Omental fat pad (tissue), 4 donors: ENCODE measurements at places on chromosomes 4 and X.

GRCh38 chr4:85807247-85807950 is 332.4 kb downstream of the ARHGAP24 start:
- no peak for DNase-seq

DNA sequence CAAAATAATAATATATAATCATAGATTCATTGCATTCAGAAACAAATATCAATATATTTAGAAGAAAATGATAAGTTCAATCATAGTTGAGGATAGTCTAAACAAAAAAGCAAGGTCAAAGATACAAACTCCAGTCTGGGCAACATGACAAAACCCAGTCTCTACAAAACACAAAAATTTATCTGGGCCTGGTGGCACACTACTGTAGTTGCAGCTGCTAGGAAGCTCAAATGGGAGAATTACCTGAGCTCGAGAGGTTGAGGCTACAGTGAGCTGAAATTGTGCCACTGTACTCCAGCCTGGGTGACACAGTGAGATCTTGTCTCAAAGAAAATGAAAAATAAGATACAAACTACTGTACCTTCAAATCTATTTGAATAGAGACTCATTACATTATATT is 52.7 kb upstream of the ANXA10 start:
- DNase-seq = no peak

- DNase-seq = no peak
These were observed 3.5 kb downstream of the ZAR1 start for GRCh38 chr4:48493452-48494100.

DNA sequence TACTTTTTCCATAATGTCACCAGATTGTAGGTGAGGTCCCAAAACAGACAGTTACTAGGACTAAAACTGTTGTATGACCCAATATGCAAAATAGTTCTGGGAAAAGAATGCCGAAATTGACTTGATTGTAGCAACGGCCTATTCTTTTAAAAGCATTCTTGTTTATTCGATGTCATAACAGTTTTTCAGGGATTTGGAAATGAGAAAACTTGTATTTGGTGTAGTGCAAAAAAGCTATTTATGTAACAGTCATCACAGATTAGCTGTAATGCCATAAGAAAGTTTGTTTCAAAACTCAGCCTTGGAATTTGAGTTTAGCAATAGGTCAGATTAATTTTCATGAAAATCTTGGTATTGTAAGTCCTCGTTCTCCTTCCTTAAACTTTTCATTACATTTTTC is 69.2 kb upstream of the DIAPH2 start:
- no peak for DNase-seq

DNA sequence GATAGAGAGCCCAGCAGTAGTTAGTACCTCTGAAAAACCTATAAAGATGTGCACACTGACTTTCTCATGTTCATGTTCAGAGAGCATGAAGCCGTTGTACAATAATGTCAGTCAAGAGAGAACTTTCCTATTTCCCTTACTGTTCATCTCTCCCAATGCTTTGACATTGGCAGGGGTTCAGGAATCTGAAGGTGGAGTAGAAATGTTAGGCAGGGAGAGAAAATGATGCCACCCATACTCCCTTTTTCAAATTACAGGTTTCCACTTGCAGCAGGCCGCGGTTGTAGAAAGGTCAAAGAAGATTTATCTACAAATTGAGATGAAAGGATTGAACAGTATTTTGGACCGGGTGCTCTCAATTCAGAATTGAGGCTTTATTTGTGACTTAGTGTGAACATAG is 84.3 kb downstream of the DCAF8L2 start:
- no peak for DNase-seq

DNA sequence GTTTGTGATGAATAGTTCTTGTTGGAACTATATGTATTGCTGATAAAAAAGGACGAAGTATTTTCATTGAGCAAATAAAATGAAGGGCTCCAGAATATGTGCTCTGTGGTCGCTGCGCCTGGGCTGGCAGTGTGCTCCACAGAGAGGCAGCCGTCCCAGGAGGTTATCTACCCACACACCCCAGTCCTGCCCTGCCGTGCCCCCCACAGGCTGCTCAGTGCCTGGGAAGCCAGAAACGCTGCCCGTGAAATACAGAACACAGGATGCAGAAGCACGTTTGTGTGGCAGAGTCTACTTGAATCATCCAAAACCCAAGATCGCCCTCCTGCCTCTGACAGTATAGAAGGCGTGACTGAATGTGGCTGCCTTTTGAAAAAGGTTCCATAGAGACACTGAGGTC is 1.4 kb downstream of the CLDN22 start:
- no peak for DNase-seq

GRCh38 chr4:89299153-89299791 is 8.3 kb downstream of the GPRIN3 start:
- DNase-seq = no peak

- DNase-seq = no peak
These were observed 779.0 kb upstream of the SLIT2 start for GRCh38 chr4:19472666-19473065.

GRCh38 chr4:174314770-174315169 is 31.1 kb downstream of the CEP44 start:
- DNase-seq = no peak

DNA sequence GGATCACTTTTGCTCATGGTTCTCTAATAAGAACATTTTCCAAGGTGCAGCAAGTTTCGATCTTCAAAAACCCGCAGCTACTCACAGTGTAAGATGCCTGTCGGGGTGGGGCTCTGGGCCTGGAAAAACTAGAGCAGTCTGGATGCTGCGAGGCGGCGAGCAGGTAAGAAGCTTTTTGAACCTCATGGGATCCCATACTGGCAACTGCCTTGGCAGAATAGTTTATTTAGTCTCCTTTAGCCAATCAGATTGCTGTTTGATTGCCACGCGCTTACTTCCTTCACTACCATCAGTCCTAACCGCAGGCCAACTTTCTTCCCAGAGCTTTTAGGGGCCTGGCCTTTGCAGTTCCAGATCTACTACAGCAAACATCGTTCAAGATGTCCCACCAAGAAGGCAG is 61.3 kb upstream of the MAGEB10 start:
- no peak for DNase-seq

DNA sequence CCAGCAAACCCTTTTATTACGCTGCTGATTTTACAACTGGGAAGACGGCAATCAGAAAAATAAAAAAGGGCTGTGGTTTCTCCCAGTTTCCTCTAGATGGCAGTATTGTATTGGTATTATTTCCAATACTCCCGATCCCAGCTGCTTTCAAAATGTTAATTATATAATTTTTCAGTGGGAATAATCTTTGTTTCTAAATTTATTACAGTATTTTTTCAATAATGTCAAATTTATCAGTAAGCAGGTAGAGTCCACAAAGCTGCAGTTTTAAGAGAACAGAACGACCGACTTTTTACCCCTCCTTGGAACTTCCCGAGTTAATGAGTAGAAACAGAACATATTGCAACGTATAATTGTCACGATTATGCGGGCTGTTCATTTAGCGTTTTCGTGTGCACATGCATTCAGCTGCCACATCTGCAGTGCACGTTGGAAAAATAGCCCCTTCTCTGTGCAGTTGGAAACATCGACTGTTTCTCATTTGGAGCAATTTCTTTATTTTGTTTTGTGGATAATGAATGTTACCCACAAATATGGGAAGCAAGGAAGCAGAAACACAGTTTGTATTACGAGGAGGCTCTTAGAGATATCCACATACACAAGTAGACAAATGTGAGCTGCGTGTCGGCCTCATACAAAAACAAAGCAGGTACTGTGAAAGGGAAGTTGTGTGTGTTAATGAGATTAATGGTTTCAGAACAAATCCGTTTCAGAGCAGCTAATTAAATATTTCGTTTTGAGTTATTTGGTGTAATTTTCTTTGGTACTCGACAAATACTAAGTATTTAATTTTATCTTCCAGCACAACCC is 188.0 kb downstream of the STIM2 start:
- no peak for DNase-seq

DNA sequence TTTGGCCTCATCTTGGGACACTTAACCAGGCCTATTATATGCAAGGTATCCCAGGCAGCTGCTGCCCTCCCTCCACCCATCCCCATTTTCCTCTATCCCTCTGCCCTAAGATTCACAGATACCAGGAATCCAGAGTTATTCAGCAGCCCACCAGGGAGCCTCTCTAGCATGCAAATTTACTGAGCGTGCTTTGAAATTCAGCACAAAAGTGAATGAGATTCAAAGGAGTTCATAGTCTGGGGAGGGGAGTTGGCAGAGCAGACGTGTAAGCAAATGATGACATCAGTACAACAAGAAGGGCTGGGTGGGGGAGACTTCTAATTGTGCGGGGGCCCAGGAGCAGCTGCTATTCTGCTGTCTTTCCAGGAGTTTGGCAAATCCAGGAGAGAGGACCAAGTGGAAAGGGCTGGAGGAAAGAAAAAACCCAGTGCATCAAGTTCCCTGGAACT is 1.7 kb upstream of the MTM1 start:
- no peak for DNase-seq

GRCh38 chrX:10892621-10893225 is 218.4 kb upstream of the HCCS start:
- DNase-seq = no peak

DNA sequence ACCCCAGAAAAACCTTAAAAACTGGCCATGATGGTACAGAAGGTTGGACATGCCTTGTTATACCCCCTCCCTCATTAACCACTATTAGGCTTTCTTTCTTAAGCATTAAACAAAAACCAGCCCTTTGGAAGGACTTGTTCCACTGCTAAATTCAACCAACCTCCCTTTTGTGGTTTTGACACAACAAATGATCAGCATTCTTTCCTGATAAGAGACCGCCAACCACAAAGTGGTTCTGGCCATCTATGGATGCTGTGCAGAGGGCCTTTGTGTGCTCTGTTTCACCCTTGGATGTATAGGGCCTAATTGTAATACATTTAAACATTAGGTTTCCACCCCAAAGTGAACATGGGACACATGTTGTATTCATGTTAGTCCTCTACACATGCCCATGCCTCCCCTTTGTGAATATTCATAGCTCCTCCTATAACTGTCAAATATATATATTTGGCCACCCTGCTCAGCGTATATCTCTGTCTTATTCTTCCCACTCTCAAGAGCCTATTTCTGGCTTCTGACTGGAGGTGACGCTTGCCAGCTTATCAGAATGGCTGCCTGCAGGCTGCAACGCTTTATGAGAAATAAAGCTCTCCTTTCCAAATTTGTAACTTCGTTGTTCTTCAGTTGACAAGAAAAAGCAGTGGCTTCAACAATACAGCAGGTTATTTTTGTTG is 126.6 kb downstream of the NPNT start:
- no peak for DNase-seq

GRCh38 chr4:7499661-7500060 is 64.9 kb upstream of the PSAPL1 start:
- DNase-seq = no peak

DNA sequence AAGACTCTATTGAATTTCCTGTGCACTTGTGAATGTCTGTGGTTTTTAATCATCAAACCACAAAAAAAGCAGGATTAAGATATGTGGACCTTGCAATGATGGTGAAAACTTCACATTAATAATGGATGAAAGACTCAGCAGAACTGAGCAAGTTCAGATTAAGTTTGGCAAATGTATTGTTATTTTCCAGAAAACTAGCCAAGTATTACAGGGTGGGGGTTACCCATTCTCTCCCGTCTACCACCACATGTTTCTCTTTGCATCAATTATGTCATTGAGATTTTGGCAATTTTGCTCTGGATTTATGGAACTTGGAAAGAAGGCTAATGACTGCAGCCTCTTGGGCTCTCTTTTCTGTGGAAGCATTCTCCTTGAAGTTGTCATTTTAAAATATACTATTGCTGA is 577.1 kb downstream of the ANKRD50 start:
- no peak for DNase-seq

DNA sequence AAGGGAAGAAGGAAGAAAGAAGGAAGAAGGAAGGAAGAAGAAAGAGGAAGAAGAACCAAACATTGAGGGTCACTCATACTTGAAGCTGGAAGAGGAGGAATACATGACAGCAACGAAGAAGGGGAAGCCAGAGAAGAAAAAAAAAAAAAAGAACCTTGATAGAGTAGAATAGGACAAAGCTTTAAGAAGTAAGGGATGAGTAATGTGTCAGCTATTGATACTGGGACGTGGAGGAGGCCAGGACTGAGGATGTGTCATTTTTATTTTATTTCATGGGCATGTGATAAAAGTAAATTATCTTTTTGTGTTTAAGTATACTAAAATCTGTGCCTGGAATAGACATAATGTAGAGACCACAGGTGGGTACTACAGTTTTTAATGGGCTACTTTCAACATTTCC is 6.4 kb downstream of the EDA2R start:
- DNase-seq = no peak

GRCh38 chrX:132033166-132033565 is 10.1 kb downstream of the STK26 start:
- DNase-seq = no peak

- DNase-seq = no peak
These were observed 14.9 kb downstream of the CCSER1 start for GRCh38 chr4:90142081-90142480.

DNA sequence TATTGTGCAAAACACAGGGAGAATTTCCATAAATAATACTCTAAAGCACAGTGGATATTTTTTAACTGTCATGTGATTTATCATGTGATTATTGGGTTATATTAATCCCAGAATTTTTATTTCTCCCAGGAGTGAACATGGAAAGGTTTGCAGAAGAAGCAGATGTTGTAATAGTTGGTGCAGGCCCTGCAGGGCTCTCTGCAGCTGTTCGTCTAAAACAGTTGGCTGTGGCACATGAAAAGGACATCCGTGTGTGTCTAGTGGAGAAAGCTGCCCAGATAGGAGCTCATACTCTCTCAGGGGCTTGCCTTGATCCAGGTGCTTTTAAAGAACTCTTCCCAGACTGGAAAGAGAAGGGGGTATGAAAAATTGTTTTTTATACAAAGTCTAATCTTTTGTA is 10.0 kb downstream of the ETFDH start:
- no peak for DNase-seq

DNA sequence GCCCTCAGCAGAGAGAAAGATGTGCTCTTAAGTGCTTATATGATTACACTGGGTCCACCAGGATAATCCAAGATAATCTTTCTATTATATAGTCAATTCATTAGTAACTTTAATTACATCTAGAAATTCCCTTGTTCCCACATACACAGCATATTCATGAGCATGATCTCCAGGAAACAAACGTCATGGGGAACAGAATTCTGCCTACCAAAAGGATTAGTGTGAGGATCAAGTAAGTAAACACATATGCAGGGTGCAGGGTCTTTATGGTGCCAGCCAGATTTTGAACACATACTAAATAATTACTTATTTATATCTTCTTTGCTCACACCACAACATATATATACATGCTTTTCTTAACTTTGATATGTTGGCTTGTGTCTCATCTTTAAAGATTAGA is 169.1 kb downstream of the KCTD8 start:
- no peak for DNase-seq

DNA sequence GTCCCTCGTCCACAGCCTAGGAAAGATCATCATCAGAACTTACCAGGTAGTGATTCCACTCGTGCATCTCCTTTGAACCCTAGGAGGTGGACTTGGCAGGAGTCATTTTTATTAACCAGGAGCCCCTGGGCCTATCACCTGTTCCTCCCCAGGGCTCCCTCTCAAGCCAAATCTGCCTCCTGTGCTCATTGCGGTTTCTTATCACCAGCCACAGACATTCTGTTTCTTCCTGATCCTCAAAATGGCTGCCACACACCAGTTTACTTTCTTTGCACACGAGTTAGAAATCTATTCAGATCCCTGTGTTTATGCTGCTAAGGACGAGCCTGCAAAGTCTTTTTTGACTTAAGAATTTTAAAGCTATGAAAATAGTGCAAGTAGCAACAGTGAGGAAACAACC is 354.5 kb upstream of the BOD1L1 start:
- DNase-seq = no peak

- DNase-seq = no peak
These were observed 180.4 kb upstream of the MID1 start for GRCh38 chrX:10800796-10801195.

GRCh38 chr4:70940134-70940533 is 38.0 kb downstream of the MOB1B start:
- no peak for DNase-seq

GRCh38 chr4:53763813-53764597 is 172.7 kb upstream of the LNX1 start:
- DNase-seq = no peak
